ENCODE measurements at places on chromosomes 16 and 17.
A peak's percentile ranks its signal among the peaks of the same experiment; 100 is the strongest.

GRCh38 chr16:58542291-58542690 is 27.0 kb downstream of the SETD6 start:
- no peak for DNase-seq

GRCh38 chr17:31673076-31673475 is 186.0 kb downstream of the COPRS start:
- DNase-seq: no peak

- no peak for DNase-seq
Observed at GRCh38 chr16:4663777-4664465, 29.4 kb upstream of the NUDT16L1 start.

- no peak for DNase-seq
Observed at GRCh38 chr16:81779536-81780320, 637 bp downstream of the PLCG2 start.

GRCh38 chr16:10493276-10493675 is 87.1 kb downstream of the EMP2 start:
- no peak for DNase-seq

DNA sequence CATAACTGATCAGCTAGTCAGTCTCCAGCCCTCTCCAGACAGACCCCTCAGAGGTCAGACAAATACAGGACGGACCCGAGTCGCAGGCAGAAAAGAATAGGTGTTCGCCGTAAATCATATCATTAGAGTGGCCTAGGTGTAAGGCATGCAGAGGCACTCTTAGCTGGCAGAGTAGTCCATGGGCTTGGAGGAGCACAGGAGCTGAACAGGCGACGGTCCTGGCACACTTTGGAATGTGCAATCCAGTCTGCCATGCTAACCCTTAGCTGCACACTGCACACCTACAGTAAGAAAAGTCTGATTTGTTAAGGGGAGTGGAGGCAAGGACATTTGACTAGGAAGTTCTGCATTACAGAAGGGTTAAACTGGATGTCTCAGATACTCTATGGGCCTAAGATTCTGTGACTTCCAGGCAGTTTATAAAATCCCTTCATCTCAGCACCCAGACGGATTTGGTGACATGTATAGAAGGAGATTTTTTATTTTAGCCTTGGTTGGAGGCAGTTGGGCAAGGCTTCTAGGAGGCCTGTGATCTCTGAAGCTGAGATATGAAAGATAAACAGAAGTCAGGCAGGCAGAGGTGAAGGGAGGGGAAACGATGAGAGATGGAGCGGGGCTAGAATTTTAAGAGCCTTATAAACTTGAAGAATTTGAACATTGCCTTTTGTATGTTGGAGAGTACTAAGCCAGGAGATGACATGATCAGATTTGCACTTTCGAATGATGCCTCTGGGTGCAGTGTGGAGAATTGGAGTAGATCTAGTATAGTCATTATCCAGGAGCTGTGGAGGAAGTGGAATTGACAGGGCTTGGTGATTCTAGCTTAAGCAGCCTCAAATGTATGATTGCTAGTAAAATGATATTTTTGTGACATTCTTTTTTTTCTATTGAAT is 34.6 kb upstream of the SLC5A11 start:
- DNase-seq: no peak

DNA sequence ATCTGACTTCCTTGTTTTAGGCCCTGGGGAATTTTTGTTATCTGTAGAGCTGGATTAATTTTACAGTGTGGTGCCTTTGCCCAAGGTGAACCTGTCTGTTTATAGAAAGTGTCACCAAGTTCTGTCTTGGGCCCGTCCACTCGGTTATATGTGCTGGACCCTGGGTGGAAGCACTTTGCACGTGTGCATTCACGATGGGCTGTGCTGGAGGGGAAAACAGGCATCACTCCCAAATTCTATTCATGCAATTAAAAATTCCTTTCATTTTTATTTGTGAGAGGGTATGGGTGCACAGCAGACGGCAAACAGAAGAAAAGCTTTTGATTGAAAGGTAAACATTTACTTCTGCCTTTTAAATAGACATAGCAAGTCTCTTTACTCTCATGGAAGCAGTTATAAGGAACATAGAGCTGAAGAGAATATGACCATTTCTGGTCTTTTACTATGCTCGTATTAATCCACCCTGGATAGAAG is 101.2 kb downstream of the WWOX start:
- DNase-seq: no peak

DNA sequence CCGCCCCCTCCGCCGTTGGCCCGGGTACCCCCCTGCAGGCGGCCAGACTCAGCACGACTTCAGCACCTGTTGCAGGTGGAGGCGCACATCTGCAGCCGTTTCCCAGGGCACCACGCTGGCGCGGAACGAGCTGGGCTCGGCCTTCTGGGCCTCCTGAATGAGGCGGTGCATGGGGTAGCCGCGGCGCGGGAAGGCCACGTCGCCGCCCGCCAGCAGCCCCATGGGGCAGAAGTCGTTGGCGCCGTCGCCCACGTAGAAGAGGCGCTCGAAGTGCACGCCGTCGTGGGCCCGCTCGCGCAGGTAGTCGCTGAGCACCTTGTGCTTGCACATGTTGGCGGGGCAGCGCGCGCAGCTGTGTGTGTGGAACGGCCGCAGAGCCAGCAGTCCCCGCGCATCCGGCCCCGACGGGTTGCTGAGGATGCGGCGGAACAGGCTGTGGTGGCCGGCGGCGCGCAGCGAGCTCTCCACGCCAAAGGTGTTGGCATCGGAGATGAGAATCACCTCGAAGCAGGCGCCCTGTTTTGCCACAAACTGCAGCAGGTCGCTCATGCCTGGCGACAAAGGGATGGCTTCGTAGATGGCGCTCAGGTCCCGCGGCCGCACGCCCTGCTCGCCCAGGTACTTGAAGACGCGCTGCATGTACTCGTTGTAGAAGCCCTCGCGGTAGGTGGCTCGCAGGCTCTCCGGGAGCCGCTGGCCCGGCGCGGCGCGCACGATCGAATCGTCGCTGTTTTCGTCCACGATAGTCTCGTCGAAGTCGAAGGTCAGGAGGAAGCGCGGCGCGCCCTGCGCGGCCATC is 6.2 kb downstream of the PHOSPHO1 start:
- DNase-seq: no peak

DNA sequence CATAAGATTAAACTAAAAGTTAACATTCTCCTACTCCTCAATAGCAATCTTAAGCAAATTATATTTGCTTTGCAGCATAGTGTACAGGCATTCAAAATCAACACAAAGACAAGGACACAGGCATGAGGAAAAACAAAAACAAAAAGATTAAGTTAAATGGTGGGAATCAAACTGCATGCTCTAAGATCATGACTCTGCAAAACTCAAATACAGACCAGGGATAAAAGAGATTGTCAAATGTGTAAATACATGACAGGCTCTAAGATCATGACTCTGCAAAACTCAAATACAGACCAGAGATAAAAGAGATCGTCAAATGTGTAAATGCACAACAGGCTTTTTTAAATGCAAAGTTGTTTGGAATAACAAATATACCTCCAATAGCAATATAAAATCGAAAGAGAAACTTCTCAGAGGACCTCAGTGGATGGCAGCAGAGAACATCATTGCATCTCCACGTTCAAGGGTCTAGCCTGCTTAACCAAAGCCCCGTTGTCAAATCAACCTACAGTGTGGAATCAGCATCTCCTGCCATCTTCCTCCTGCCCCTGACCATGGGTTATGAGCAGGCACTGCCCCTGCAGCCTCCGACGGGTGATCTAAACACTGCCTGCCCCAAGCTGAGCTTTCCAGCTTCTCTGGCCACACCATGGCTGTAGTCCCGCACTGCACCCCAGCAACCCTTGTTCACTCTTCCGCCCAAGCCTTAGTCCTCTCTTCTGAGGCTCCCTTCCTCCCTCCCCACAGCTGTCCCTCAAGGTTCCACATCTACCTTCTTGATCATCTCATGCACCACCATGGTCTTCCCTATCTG is 446.1 kb downstream of the SOX9 start:
- DNase-seq: no peak

- DNase-seq: peak; percentile 16
Observed at GRCh38 chr17:73401911-73402310, 90.1 kb upstream of the CDC42EP4 start.

DNA sequence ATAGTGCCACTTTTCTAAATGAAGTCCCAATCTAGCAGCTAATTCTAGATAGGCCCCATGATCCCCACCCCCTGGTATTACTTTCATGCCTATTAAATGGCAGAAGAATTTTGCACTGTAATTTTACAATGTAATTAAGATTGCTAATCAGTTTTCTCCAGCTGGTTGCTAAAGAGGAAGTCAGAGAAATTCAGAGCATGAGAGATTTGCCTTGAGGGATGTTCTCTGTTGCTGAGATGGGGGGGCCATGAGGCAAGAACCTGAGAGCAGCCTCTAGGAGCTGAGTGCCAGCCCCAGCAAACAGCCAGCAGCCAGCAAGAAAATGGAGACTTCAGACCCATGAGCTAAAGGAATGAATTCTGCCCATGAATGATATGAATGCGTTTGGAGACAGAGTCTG is 38.9 kb downstream of the SHCBP1 start:
- no peak for DNase-seq

Data from NT2/D1 (cell line).